ENCODE measurements at places on chromosomes 2 and 18.

DNA sequence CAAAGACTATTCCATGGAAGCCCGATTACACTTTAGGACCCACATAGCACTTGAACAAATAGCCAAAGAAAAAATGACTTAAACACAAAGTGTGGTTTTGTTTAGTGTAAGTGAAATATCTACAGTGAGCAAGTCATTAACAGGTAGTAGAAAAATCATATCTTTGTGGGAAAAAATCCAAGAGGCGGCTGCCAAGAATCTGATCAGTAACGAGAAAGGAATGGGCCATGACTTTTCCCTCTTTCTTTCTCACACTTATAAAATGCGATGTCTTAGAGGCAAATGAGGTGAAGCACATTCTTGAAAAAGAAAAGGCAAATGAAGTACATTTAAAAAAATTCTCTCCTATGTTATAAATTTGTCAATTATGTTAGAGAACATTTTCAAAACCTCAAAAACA lies 12.9 kb upstream of the GEMIN6 start:
- DNase-seq, result peak; percentile 85

- DNase-seq, result no peak
These were observed 267.3 kb downstream of the EN1 start for GRCh38 chr2:118580107-118580506.

DNA sequence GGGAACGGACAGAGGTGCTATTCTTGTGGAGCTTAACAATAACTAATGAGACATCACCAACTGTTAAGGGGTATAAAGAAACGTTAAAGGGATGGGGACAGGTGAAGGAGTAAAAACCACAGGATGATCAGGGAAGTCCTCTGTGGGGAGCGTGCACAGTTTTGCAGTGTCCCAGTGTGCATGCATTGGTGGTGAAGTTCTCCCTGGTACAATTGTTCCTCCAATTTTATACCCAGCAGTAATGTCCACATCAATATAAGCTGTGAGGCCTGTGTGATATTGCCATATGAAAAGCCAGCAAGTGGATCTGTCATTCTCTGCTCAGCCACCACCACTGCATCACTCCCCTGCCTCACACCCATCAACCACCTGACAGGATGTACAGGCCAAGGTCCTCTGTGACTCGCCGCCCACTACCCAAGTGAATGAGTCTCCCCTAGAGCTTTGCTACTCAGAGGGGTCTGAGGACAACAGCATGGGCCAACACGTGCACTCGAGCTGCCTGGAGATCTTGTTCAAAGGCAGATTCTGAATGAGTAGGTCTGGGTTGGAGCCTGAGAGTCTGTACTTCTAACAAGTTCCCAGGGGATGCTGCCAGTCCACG lies 4.6 kb downstream of the MLPH start:
- no peak for DNase-seq

- no peak for DNase-seq
These were observed 69.3 kb upstream of the NEDD4L start for GRCh38 chr18:57974585-57975265.

- no peak for DNase-seq
These were observed 21.5 kb upstream of the ZNF532 start for GRCh38 chr18:58842978-58843687.

GRCh38 chr2:57516698-57517340 lies 529.8 kb upstream of the VRK2 start:
- peak; percentile 54 for DNase-seq

DNA sequence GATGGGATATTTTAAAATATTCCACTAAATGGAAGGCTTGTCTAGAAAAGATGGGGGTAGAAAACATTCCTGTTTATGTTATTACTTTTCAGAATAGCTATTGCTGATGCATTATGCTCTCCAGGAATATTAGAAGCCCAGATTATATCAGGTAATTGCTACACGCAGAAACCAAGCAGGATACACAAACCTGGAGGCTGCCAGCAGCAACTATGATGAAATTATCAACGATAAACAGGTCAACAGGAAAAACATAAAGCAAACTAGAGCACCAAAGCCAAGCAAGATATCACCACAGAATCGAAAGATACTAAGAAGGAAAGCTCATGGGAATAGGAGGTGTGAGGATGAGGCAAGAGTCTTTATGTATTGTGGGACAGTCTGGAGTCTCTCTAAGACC lies 113.2 kb upstream of the SPATS2L start:
- no peak for DNase-seq

GRCh38 chr2:66885775-66886383 lies 451.0 kb downstream of the MEIS1 start:
- no peak for DNase-seq

- no peak for DNase-seq
These were observed 232.8 kb downstream of the GALR1 start for GRCh38 chr18:77482190-77483085.

DNA sequence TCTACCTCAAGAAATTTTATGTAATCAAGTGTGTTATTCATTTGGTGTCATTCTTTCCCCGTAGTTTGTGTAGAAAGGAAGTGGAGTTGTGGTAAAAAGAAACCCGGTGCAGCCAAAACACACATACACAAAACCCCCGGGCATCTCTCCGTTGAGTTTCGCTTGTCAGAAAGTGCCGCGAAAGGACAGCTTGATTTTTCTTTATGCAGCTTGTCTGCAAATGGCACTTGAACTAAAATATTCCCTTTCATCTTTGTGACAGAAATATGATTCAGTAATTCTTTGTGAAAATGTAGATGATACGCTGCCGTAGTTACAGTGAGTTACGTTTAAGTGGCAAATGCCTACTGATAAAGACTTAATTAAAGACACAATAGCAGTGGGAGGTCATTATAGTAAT lies 268.8 kb upstream of the SPRED2 start:
- no peak for DNase-seq

GRCh38 chr18:76005632-76006208 lies 489.3 kb downstream of the ZNF516 start:
- no peak for DNase-seq

- DNase-seq, result no peak
These were observed 67.7 kb upstream of the CTLA4 start for GRCh38 chr2:203799908-203800307.

- DNase-seq, result peak; percentile 3
These were observed 1053.5 kb upstream of the FAM98A start for GRCh38 chr2:34652636-34653035.

DNA sequence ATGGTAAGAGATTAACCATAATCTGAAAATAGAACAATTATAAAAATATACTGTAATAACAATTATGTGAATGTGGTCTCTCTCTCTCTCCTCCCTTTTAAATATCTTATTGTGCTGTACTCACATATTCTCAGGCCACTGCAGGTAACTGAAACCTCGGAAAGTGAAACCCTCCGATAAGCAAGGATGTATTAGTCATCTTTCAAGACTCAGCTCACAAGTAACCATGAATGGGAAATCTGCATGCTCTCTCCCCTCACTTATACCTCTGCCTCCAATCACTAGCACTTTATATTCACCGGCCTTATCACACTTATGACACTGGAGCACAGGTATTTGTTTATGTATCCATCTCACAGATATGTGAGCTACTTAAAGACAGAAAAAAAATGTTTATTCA lies 139.7 kb downstream of the LRP2 start:
- peak; percentile 1 for DNase-seq

GRCh38 chr2:57937456-57937855 lies 109.2 kb upstream of the VRK2 start:
- no peak for DNase-seq

DNA sequence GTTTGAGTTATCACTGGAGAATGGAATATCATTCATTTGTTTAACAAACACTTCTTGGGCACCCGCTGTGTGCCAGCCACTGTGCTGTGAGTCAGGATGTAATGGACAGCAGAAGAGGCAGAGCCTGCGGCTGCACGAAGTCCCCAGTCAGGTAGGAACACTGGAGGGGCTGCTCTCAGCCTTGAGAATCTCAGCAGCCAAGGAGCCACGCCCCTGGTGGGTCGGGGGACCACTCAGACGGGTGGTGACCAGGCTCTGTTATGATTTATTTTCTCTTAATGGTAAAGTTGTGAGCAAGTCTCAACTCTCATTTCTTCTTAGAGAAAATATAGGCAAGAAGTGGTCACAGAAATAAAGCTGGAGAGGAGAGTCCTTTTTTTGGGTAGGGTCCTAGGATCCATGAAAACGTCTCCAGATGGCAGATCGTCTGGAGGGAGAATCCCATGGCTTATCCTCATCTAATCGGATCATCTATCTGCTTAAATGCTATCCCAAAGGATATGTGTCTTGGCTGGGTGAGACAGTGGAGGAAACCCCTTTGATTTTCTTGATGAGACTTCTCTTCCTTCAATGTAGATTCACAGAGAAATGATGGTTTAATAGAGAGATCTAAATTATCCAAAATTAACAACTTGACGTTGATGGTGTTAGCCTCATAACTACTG lies 129.1 kb upstream of the LGALSL start:
- no peak for DNase-seq

GRCh38 chr2:156192468-156192867 lies 140.1 kb downstream of the NR4A2 start:
- no peak for DNase-seq
